ENCODE measurements at places on chromosomes 5 and 9.

GRCh38 chr9:86829496-86830046 lies 117.7 kb downstream of the GAS1 start:
- no peak for DNase-seq
- H3K4me1 ChIP-seq: peaks cover 11% of the 10 kb centered on the region
- H3K4me3 ChIP-seq: no peak overlapping the region

GRCh38 chr5:145902421-145902820 lies 29.6 kb upstream of the GRXCR2 start:
- no peak for DNase-seq
- H3K27me3 ChIP-seq: peaks cover 8% of the 10 kb centered on the region
- H3K4me1 ChIP-seq: no peaks in the 10 kb centered on the region
- H3K4me3 ChIP-seq: no peak overlapping the region
- no peaks in the 10 kb centered on the region for H3K36me3 ChIP-seq
- no peak overlapping the region for H3K27ac ChIP-seq

DNA sequence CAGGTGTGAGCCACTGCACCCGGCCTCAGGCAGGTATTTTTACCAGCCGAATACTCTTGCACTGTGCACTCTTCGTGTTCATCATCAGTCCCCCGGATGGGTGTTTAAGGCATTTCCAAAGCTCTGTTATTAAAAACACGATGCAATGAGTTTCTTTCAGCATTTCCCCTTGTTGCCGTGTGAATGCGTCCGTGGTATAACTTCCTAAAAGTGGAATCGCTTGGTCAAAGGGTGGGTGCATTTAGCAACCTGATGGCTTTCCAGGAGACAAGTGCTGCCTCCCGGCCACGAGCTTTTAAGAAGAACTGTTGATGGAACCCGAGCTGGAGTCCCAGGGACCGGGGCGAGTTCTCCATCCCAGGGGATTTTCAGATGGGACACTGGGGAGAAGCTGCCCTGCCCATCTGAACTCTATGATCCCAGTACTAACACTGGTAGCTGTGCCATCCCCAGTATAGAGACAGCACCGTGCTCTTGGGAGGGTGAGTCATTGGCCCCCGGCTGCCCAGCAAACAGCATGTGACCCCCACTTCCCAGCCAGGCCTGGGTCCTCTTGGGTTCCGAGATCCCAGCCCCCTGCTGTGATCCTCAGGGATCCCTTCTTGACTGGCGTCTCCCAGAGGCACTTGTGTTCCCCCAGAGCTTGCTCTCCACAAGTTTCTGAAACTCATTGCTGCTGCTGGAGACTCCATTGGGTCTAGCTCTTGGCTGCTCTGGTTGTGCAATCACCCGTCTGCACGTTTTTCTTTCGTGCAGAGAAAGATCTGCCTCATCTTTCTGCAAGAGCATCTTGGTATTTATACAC lies 169.5 kb upstream of the IER5L start:
- H3K36me3 ChIP-seq: no peaks in the 10 kb centered on the region
- DNase-seq: no peak
- no peaks in the 10 kb centered on the region for H3K27me3 ChIP-seq
- H3K4me3 ChIP-seq: no peak overlapping the region
- H3K27ac ChIP-seq: no peak overlapping the region
- H3K4me1 ChIP-seq: peaks cover 41% of the 10 kb centered on the region

GRCh38 chr5:154271936-154272514 lies 81.5 kb downstream of the GALNT10 start:
- H3K4me3 ChIP-seq: no peak overlapping the region
- no peak overlapping the region for H3K27ac ChIP-seq
- peaks cover 13% of the 10 kb centered on the region for H3K27me3 ChIP-seq
- DNase-seq: no peak

All from nephron progenitor cell (in vitro differentiated cells).